MCF 10A (cell line): ENCODE measurements at places on chromosomes 2 and 18.

GRCh38 chr18:62389761-62390481 lies 64.8 kb downstream of the TNFRSF11A start:
- peak; percentile 52 for DNase-seq

DNA sequence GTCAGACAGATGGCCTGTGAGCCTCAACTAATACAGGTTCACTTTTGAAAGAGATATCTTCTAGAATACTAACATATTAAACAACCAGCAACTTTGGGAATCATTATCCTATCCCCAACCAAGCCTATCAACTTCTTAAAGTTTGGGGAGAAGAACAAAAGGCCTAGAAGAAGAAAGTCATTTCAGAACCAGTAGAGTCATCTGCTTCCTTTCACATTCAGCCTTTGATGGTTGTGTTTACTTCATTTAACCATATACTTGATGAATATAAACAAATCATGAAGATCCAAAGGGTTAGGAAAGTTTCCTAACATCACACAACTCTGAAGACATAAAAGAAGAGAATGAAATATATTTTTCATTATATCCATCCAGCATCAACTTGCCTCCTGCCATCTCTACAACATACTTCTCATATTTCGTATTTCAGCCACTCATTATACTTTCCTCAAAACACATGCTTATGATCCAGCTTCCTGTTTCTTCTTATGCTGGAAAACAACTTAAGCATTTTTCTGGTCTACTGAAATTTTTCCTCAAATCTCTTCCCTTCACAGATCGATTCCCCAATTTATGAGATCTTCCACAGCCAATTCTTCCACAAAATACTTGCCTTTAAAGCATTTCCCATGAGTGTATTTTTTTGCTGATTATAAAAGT lies 114.3 kb downstream of the CACNB4 start:
- DNase-seq, result no peak

DNA sequence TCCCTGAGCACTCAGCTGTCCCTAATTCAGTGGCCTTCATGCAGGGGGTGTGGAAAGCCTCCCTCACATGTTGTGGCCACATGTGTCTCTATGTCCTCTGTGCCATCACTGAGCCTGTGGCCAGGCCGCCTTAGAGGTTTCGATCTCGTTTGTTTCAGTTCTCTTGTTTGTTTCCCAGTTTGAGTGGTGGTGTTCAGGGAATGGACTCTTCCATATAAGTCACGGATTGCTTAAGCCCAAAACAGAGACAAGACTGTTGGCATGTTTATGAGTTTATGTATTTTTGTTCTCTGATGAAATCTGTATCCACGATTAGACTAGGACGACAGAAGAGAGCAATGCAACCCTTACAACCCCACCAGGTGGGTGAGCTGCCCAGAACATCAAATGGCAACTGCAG lies 134.5 kb downstream of the CCBE1 start:
- DNase-seq, result no peak

GRCh38 chr18:63444580-63444979 lies 22.3 kb upstream of the VPS4B start:
- DNase-seq, result peak; percentile 95

- no peak for DNase-seq
These were observed 1406.1 kb upstream of the NXPH2 start for GRCh38 chr2:140186313-140186712.

GRCh38 chr2:8151888-8152287 lies 530.0 kb upstream of the ID2 start:
- DNase-seq, result no peak

DNA sequence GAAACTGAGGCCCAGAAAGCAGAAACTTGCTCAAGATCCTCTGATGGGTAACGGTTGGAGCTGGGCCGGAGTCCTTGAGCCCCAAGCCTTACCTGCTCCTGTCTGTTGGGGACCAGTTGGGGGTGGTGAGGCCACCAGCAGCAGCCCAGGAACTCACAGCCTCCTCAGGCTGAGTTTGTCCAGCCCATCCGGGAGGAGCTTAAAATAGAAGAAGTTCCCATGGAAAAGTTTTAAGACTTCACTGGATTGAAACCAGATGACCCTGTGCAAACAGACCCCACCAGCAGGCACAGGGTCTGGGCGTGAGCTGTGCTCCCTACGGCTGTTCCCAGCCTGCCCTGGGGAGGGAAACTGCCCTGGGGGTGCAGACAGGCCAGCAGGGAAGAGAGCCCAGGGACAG lies 40.6 kb upstream of the FOSL2 start:
- DNase-seq, result no peak

GRCh38 chr18:77009675-77010074 lies 122.9 kb downstream of the MBP start:
- no peak for DNase-seq

GRCh38 chr2:233413559-233414272 lies 59.4 kb downstream of the DGKD start:
- DNase-seq, result peak; percentile 93

DNA sequence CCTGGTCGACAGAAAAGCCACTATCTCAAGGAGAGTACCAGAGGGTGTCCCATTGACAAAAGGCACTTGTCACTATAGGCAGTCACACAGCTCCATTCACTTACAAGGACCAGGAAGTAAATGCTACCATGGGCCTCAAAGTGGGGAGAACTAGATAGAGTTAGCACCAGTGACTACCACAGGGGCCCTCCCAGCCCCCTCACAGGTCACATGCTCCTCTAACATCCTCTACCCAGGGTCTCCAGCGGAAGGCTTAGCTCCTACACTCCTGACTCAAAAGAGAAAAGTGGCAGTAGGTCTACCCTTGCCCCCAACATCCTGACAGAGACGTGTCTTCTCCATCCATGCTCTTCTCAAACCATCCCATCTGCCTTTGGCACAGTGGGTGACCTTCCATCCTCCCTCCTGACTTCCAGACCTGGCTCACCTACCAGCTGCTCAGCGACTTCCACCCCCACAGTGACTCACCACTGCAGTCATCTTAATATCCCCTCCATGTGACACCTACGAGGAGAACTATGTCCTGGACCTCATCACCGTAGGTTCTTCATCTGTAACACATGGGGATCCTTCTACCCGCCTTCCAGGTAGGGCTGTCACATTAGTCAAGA lies 5.6 kb upstream of the DNMT3A start:
- DNase-seq, result peak; percentile 32

- peak; percentile 38 for DNase-seq
These were observed 412.9 kb downstream of the TMEM182 start for GRCh38 chr2:103174711-103175110.

- no peak for DNase-seq
These were observed 255.1 kb upstream of the THSD7B start for GRCh38 chr2:136510244-136510643.

- no peak for DNase-seq
These were observed 46.8 kb downstream of the COMMD1 start for GRCh38 chr2:61952288-61952687.

DNA sequence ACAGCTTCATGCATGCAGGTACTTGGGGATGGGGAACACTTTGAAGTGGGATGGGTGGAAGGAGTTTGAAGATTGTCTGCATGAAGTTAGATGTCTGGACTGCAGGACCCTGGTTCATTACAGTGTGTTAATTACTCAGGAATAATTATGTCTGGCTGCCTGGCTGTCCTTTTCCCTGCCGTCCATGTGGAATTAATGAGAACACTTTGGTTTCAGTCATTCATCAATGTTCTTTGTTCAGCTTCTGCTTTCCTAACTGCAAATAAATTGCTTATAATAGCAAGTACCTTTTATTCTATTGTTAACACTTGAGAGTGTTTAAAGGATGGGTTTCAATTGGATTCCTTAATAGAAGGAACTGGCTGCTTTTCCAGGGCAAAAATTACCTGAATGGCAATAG lies 35.8 kb downstream of the MTCL1 start:
- no peak for DNase-seq

- peak; percentile 33 for DNase-seq
These were observed 33.8 kb downstream of the TOGARAM2 start for GRCh38 chr2:29014811-29015421.

GRCh38 chr2:219335373-219335786 lies 2.8 kb upstream of the RESP18 start:
- peak; percentile 19 for DNase-seq

DNA sequence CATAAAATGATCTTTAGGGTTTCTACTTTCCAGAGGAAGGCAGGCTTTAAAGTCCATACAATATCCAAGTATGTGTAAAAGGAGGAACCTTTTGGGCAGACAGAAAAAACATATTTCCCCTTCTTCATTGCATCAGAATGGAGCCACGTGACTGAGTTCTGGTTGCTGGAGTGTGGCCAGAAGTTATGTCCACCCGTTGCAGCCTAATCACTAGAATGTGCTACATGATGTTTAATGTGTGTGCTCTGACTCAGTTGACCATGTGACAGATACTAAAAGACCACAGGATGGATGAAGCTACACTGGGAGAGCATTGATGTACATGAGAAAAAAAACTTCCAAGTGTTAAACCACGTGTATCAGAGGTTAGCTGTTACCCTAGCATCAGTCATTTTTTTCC lies 460.9 kb downstream of the RIT2 start:
- peak; percentile 27 for DNase-seq

DNA sequence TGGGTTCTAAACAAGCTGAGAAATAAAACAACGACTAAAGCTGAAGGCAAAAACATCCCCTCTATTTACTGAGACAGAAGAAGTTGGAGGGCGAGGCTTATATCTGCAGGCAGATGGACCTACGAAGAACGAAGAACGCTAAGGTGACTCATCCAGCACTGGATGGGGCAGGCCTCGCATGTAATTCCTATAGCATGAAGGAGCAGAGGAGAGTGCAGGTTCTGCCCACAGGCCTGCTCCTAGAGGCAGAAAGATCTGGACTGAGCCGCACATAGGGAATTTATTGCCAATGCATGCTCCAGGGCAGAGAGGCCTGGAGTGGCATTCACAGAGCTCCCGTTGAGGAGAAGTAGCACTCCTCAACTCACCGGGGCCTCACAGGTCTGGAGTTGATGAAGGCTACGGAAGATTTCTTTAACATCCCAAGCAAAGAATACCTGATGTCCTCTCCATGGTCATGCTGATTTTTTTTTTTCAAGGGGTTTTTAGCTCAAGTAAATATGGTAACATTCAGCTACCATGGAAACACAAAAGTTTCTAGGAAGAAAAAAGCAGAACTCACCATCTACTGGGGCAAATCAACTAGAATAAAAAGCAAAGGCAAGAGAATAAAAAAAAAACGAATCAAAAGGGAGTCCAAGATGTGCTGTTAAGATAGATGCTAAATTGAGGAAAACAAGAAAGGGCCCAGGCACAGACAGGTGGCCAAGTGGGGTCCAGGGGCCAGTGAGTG lies 10.4 kb upstream of the METTL21A start:
- DNase-seq, result peak; percentile 81

DNA sequence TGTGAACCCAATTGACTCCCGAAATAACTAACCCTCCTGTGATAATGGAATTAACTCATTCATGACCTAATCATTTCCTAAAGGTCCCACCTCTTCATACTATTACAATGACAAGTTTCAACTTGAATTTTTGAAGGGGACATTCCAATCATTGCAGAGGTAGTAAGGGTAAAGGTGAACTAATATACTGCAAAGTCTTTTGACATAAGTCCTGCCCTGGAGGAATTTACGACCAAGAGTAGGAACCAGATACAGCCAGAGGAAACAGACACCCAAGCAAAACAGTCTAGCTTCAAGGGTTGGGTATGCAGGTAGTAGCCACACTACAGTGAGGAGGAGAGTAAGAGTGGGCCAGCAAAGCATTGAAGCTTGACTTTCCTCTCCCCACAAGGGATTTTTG lies 1.2 kb upstream of the SRBD1 start:
- DNase-seq, result peak; percentile 16

GRCh38 chr2:201307876-201308275 lies 47.5 kb downstream of the CASP8 start:
- no peak for DNase-seq

DNA sequence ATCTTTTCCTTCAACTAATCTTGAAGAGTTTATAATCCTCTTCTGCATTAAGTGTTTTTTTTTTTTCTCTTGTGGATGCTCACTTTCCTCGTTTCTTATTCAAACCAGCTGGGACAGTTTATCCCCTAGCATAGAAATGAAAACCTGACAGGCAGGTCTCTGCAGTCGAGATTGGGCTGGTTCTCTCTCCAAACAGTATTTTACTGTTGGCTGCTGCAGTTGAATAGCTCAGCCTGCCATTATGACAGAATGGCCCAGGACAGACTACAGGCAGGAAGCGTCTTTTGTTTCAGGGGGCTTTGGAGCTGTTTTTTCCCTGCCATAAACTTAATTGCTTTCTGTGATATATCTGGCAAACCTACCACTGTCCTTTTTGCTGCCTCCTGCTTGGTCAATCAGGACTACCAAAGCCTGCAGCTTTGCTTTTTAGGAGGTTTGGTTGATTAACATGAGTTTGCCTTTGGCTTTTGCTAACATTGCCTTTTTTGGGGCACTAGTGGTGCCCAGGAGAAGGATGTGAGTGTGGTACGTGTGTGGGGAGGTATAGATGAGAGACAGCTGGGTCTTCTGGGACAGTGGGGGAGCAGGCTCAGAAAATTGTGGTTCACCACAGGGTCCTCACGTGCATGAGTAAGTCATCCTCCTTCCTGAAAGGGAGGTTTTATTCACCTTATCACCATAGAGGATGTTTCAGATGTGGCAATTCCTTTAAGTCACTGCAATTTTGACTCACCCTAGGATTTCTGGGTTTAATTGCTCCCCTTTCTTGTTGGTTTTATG lies 128.7 kb downstream of the LYPD6B start:
- DNase-seq, result no peak

DNA sequence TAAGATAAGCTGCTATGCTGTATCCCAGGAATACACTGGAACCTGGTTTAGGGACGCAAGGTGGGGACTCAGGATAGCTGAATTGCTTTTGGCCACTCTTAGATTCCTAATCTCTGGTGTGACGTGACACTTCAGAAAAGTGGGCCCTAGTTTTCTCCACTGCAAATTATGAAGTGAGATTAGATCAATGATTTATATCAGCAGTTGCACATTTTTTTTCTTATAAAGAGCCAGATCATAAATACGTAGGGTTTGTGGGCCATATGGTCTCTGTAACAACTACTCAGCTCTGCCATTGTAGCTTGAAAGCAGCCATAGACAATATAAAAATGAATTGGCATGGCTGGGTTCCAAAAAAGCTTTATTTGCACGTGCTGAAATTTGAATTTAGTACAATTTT lies 85.4 kb upstream of the CPO start:
- DNase-seq, result no peak

DNA sequence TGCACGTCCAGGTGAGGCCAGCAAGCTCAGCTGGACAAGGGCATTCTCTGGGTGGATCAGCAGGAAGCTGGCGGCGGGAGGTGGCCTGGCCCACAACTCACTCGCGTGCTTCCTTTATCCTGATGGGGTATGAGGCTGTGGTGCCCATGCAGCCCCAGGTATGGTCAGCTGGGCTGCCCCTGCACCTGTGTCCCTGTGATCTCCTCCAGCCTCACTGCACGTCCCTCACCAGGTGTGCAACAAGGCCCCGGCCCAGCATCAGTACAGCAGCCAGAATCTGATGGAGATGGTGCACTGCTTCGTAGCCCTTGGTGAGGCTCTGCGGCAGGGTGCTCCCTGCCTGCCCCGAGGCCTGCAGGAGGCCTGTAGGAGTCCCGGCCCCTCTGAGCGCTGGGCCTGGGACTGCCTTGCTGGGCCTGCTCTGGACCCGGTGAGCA lies 17.6 kb downstream of the MROH2A start:
- no peak for DNase-seq

- DNase-seq, result no peak
These were observed 24.8 kb upstream of the KCNJ3 start for GRCh38 chr2:154673694-154674093.
